Epithelial cell of alveolus of lung (primary cell): ENCODE measurements at places on chromosomes 5 and 9. TPM values are rescaled to one million over a fixed set of nuclear protein-coding genes. Genes with fewer than 3 reads are reported as not detected.

Gene PCDHGA4
- total RNA-seq, result 0.78 and 6.0 TPM in 2 replicates

Gene SGCD
- total RNA-seq, result 3.8 and 7.0 TPM in 2 replicates

Gene FBP1
- not detected in 2 replicates for total RNA-seq

Gene OR1J2
- total RNA-seq, result not detected in 2 replicates

Gene FANCG
- 18.2 and 22.6 TPM in 2 replicates for total RNA-seq

Gene IL4
- total RNA-seq, result not detected in 2 replicates

Gene TMEM215
- not detected in 2 replicates for total RNA-seq

Gene FGF1
- 2.5 TPM in 1 of 2 replicates, not detected in the other for total RNA-seq

Gene ZNF883
- total RNA-seq, result 1.5 and 2.7 TPM in 2 replicates

Gene PCDHA1
- not detected in 2 replicates for total RNA-seq

Gene SLC22A5
- 4.1 and 5.1 TPM in 2 replicates for total RNA-seq

Gene AQP7
- total RNA-seq, result not detected in 2 replicates

Gene PCDHB5
- total RNA-seq, result 0.39 and 1.3 TPM in 2 replicates

Gene CNTNAP3
- total RNA-seq, result 1.6 and 4.4 TPM in 2 replicates

Gene SLC34A3
- not detected in 2 replicates for total RNA-seq

Gene HSPB3
- 2.9 TPM in 1 of 2 replicates, not detected in the other for total RNA-seq

Gene FBXL7
- 7.0 and 16.7 TPM in 2 replicates for total RNA-seq

Gene ARID3C
- total RNA-seq, result 0.13 TPM in 1 of 2 replicates, not detected in the other

Gene PLAC8L1
- total RNA-seq, result not detected in 2 replicates

Gene FST
- 57.1 and 65.2 TPM in 2 replicates for total RNA-seq

Gene FAXDC2
- total RNA-seq, result 3.6 and 28.8 TPM in 2 replicates

Gene ADRA1B
- total RNA-seq, result 1.1 and 2.2 TPM in 2 replicates

Gene DDX4
- not detected in 2 replicates for total RNA-seq

Gene SMIM33
- not detected in 2 replicates for total RNA-seq

Gene TMEM167A
- total RNA-seq, result 58.6 and 83.0 TPM in 2 replicates

Gene KCNN2
- 0.26 and 0.96 TPM in 2 replicates for total RNA-seq

Gene CD14
- total RNA-seq, result 0.26 and 1.8 TPM in 2 replicates

Gene GEMIN5
- total RNA-seq, result 14.3 and 14.6 TPM in 2 replicates

Gene TMOD1
- 0.26 and 1.5 TPM in 2 replicates for total RNA-seq

Gene RAB24
- 20.2 and 45.6 TPM in 2 replicates for total RNA-seq

Gene SPINK7
- total RNA-seq, result not detected in 2 replicates

Gene CFAP157
- 0.08 TPM in 1 of 2 replicates, not detected in the other for total RNA-seq

Gene ATG12
- 39.6 and 81.2 TPM in 2 replicates for total RNA-seq

Gene ANKRD31
- total RNA-seq, result under 0.01 TPM in 2 replicates
